ENCODE measurements at places on chromosomes 16 and 17.

DNA sequence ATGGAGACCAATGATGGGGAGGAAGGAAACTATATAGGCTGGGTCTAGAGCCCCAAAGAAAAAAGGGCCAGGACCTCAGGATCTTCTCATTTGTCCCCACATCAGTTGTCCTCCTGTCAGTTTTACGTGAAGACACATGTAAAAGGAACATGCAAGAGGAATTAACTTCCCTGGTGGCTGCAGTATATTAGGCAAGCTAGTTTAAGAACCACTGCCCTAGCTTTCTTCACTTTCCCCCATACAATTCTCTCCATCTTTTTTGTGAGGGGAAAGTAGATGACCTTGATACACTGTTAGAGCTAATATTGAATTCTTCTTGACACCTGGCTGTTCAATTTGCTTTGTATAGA, 2.3 kb downstream of the MAP3K3 start:
- no peak for DNase-seq

DNA sequence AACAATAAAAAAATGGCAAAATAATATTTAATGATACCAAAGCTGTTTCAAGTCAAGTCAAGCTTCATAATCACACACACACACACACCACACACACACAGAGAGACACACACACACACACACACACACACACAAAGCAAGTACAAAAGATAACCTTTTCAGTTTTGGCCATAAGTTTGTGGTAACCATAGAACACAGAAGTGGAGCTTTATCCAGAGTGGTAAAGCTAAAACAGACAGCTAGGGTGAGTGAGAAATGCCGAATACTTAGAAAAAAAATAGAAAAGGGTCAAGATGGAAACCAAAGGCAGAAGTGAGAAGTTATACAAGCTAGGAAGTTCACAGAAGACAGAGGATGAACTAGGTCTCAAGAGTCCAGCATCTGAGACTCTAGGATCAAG, 79.0 kb downstream of the HS3ST3A1 start:
- no peak for DNase-seq

- DNase-seq = no peak
Observed at GRCh38 chr16:5019775-5020174, 14.0 kb downstream of the NAGPA start.

DNA sequence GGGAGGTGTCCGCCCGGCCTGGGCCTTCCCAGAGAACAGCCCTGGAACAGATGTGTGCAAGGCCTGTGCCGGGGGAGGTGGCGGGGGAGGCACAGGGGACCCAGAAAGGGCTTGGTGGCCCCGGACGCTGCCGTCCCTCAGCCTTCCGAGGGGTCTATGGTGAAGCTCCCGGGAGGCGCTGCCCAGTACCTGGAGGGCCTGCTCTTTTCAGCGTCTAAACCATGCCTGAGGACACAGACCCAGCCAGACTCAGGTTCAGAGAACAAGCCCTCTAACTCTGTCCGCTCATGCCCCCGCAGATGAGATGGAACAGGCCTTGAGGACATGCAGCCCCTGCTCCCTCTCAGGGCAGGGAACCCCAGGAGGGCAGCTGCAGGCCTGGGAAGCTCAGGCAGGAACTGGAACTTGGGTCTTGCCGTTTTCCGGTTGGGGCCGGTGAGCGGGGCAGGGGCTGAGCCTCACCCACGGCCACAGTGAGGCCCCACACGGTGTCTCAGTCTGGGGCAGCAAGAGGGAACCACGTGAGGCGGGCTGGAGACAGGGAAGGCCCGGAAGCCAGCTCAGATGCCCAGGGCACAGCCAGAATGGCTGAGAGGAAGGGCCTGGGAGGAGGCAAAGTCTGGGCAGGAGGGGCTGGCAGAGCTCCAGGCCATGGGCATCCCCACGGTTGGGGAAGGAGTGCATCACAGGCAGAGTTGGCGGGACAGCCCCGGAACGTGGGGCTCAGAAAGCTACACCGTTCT, 12.5 kb downstream of the SLC16A3 start:
- DNase-seq = no peak

DNA sequence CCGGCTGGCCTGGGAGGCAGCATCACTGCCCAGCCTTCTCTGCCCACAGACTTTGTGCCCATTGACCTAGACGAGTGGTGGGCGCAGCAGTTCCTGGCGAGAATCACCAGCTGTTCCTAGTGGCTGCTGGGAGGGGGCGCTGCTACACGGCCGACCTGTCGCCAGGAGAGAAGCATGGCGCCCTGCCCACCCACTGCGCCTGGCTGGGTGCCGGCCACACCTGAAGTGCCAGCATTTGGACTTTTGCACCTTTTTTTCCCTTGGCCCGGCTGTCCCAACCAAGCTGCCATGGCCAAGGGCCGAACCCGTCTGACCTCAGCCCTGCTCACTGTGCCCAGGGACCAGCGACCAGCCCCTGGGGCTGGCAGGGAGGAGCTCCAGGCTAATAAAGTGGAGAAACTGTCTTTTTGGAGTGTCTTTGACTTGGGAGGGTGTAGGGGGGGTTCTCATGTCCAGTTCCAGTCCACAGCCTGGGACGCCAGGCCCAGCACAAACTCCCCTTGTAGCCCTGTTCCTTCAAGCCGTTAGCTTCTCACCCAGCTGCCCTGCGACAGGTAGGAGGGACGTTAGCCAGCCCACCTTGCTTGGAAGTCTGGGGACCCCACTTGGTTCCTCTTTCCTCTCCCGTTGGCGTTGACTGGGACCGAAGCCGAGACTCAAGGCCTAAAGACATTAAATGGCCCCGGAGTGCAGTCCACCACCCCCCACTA, 939 bp upstream of the WDR90 start:
- DNase-seq = no peak

- DNase-seq = no peak
Observed at GRCh38 chr16:86037999-86038925, 139.3 kb downstream of the IRF8 start.

DNA sequence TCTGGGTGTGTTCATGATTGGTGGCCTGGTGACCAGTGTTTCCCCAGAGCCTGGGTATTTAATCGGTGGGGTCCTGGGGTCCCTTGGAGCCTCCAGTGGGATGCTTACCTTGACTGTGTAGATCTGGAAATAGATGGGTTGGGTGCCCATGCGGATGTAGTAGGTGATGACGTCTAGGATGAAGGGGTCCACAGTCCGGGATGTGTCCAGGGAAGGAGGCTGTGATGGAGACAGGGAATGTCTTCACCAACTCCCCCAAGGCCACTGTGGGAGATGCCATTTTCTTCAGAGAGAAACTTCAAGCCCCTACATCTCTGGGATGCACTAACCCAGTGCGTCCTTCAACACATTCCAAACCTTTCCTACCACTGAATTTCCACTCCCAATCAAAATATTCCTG, 24.1 kb upstream of the MFSD6L start:
- no peak for DNase-seq

DNA sequence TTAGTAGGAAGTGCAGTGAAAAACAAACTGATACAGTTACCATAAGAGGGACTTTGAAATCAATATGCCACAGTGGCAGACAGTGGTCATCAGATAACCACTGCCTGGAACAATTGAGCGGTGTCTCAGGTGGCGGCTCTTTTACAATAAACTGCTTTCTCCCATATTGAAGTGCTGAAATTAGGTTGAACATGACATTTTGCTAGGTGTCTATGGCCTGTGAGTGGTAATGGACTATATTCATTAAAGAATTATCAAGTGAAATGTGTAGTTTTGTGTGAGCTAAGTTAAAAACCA, 214.7 kb downstream of the RPTOR start:
- no peak for DNase-seq

GRCh38 chr16:84404936-84405639, 36.8 kb downstream of the ATP2C2 start:
- no peak for DNase-seq

DNA sequence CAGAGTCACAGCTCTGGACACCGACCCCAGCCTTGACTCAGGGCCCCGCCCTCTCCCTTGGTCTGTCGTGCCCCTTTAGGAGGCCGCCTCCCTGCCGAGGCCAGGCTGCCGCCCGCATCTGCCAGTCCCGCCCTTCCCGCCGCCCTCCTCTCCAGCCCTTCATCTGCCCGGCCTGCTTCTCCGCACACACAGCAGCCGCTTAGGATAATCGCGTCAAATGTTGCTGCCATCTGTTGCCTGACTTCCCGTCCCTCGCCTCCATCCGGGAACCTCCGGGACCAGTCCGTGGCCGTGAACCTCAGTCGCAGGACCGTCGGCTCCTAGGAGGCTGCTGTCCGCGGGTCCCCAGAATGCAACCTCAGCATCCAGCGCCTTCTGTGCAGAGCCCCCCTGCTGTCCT, 11.9 kb downstream of the GSE1 start:
- DNase-seq = no peak

DNA sequence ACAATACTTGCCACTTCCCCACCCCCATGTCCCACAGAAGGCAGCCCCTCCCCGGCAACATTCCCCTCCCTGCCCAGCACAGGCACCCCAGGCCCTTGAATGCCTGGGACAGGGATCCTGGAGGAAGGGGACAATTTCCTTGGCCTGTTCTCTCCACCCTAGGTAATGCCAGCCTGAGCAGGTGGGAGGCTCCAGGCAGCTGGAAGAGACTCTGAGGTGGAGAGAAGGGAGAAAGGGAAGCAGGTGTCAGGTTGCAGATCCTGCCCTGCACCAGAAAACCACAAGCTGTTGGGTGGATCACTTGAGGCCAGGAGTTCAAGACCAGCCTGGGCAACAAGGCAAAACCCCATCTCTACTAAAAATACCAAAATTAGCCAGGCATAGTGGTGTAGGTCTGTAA, 8.9 kb downstream of the MPP2 start:
- DNase-seq = no peak

DNA sequence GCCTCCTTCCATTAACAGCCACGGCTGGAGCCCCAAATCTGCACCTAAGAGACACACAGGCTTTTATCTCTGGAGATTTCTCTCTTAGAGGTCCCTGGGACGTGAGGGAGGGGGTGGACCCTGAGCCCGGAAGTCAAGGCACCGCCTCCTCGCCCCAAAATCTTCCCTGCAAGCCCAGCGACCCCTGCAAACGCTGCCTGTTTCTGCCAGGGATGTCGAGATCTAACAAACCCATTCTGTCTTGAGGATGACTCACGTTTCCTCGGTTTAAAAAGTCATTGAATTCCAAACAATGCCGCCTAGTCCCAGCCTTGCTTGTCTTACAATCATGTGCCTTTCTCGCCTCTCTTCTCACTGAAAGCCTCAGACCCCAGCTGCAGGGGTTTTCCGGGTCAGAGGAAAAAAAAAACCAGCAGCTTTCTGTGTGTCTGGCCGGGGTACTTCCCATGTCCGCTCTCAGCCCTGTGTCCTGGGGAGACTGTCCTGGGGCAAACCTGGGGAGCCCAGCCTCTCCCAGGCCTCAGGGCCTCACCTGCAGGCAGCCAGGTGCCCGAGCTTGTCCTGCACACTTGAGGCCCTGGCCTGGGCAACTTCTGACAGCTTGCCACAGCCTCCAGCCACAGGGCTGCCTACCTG, 15.4 kb downstream of the ARL2BP start:
- DNase-seq = no peak

DNA sequence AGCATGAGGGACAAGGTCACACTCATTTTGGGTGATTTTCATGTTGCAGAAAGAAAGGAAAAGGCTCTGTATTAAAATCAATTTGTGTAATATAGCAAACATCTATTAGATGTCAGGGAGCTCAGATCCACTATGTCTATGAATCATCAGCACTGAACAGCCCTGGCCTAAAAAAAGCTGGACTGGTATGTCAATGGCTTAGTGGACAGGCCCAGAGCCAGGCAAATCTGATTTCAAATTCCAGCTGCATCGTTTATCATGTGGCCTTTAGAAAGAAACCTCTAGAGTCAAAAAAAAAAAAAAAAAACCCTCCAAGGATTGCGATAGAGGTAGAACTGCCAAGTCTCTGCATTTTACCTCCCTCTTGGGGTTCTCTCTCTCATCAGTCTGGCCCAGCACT, 5.4 kb downstream of the GAS7 start:
- no peak for DNase-seq

GRCh38 chr17:10226930-10227695, 28.7 kb upstream of the GAS7 start:
- no peak for DNase-seq

DNA sequence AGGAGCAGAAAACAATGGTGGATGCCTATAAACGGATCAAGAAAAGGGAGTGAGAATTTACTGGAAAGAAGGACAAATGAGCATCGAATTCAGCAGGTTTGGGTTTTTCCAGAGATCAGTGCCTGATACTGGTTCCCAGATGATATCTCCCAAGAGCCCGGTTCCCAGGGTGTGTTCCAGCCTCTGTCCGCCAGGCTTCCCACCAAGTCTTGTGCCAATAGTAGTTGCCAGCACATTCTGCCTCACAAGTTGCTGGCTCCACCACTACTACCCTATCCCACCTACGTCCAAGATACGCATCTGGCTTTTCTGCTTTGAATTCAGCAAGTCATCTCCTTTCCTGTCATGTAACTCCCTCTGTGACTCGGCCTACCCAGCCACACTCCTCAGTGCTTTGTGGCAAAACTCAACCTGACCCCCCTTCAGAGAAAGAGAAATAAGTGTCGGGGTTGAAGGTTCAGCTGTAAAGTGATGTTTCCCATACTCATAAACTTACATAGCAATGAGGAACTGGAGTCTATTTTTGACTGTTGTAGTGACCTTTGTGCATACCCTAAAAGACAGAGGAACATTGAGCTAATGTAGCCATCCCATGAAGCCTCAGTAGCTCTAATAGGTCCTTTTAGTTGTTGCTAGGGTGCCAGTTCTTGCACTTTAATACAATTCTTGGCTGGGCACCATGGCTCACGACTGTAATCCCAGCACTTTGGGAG, 277.0 kb downstream of the IRX3 start:
- DNase-seq = no peak

DNA sequence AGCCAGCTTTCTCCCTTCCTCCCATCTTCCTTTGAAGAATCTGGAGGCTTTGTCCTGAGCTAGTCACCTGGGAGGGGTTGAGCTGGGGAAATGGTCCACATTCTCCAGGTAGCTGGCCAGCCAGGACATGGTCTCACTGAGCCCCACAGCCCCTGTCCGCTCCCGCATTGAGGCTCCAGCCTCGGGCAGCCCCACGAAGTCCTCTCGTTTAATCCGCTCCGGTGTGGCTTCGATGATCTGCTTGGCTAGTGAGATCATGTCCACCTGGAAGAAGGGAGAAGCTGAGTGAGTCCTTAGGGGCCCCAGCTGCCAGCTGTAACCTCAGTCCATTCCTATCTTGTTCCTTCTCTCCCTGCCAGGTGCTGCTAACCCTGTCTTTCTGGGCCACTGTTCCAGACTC, 2.7 kb upstream of the SPAG7 start:
- DNase-seq = no peak
